Ammon's horn (tissue), 1 donor: ENCODE measurements at places on chromosomes 5 and 9.
A peak's percentile ranks its signal among the peaks of the same experiment; 100 is the strongest.

- peak; percentile 2 for DNase-seq
Observed at GRCh38 chr5:156043351-156043750, 283.6 kb upstream of the SGCD start.

DNA sequence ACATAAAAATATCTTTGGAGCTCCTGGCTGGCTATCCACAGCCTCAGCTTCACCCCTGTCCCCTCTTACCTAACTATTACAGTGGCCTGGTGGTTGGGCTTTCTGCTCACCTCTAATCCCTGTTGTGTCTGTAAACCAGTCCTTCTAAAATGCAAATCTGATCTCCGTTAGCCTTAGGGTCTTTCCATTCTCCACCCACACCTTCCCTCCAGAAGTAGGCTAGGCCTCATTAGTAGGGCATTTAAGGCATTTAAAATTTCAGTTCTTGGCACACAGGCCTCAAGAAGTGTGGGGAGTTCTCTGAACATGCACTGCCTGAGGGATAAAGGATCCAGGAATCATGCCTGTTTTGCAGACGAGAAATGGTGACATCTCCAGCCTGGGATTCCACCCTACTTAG is 26.4 kb upstream of the STC2 start:
- DNase-seq = no peak

GRCh38 chr9:135230386-135230765 is 142.9 kb downstream of the OLFM1 start:
- DNase-seq = no peak

DNA sequence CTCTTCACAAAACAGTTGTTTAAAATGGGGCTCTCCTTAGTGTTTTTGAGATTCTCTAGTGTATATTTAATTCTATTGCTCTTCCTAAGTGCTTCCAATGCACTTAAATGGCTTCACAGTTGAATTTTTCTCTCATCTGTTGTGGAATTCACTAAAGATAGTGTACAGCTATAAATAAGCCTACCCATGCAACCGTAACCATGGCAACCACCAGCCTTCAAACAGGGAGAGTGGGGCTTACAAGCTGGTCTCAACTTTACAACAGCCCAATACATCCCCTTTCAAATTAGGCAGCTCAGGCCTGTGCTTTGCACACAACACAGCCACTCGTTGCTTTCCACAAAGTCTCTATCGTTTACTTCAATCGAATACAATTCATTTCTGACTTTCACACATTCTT is 144.0 kb upstream of the PLPPR1 start:
- DNase-seq = peak; percentile 82

DNA sequence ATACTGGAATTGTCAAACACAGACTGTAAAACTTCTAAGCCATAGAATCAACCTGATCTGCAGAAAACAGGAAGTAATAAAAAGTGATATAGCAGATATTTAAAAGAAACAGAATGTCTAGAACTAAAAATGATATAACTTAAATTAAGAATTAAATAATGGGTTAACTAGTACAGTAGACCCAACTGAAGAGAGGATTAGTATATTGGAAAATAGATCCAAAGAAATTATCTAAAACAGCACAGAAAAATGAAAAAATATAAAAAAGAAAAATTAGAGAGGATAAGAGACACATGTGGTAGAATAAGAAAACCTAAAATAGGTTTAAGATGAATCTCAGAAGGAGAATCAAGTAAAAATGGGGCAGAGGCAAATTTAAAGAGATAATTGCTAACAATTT is 219.9 kb downstream of the SEMA6A start:
- no peak for DNase-seq

GRCh38 chr9:107635803-107636174 is 146.2 kb upstream of the KLF4 start:
- no peak for DNase-seq

DNA sequence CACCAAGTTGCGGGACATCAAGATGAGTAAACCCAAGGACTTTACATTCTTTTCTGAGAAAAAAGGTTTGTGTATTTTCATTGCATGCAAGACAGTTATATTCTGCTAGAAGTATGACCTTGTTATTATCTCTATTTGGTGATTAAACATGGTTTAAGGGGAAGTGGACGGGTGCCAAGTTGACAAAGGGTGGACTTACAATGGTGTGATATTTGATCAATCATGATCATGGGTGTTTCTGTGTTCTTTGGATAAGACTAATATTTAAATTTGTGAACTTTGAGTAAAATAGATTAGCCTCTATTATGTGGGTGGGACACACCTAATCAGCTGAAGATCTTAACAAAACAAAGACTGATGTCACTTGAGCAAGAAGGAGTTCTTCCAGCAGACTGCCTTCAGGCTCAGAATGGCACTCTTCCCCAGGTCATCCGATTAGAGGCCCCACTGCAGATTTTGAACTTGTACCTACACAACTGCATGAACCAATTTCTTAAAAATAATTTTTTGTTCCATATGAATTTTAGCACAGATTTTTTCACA is 782.9 kb downstream of the CDH12 start:
- no peak for DNase-seq

GRCh38 chr5:38715696-38716095 is 130.1 kb upstream of the OSMR start:
- peak; percentile 83 for DNase-seq

DNA sequence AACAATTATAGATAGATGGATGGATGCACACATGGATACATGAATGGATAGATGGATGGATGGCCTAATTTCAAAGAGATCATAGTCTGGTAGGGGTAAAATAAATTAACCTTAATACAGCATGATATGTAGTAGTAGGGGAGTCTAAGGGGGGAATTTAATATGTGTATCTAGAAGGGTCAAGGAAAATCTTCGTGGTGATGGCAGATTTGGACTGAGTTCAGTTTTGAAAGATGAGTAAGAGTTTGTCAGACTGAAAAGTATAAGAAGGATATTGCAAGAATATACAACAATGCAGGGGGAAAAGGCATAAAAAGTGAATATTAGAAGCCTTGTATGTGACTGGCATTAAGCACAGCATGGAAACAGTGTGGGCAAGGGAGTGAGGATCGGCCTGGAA is 98.7 kb downstream of the ZNF462 start:
- no peak for DNase-seq

DNA sequence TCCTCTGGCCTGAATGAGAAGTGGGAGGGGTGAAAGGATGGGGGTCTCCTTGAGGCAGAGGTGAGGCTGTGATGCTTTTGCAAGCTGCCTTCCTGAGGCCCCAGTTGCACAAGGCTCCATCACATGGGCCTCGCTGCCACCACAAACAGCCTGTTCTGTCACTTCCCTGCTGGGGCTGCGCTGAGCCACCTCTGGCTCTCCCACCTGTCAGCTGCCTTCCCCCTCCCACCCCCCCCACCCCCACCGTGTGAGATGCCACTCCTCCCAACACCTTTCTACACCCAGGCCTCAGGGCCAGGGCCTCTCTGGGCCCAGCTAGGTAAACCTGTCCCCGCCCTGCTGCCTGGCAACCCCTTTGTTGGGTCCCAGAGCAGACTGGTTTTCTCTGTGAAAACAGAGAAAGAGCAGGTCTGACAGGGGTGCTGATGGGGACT is 4.5 kb upstream of the PDLIM4 start:
- no peak for DNase-seq

- DNase-seq = no peak
Observed at GRCh38 chr5:128469912-128470311, 68.1 kb downstream of the FBN2 start.

GRCh38 chr9:17315341-17315740 is 180.5 kb downstream of the CNTLN start:
- DNase-seq = no peak

DNA sequence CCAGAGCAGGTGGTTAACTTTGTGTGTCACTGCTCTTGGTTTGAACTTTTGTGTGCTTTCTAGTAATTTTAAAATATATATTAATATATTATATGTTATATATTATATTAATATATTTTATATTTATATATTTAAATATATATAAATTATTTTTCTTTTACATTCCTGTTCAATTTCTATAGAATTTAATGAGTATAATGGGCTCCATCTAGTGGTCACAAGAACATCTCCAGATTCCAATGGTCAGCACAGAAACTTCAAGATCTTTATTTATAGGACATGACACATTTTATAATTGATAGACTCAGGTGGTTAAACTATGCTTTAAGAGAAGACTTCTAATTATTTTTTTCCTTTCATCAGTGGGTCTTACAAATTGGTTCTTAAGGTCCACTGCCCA is 39.1 kb downstream of the COL23A1 start:
- DNase-seq = no peak
